NCI-H526 treated with DMSO at 0.1 percent for 48 hours (cell line): ENCODE measurements at places on chromosomes 16 and 17.

- no peak for DNase-seq
Measured at GRCh38 chr16:79707876-79708275, 107.3 kb upstream of the MAF start.

GRCh38 chr17:8225813-8226535 is 15.6 kb upstream of the AURKB start:
- DNase-seq = peak; percentile 34

- DNase-seq = no peak
Measured at GRCh38 chr16:11198828-11199227, 57.2 kb downstream of the SOCS1 start.

- DNase-seq = no peak
Measured at GRCh38 chr17:10172241-10172741, 26.1 kb downstream of the GAS7 start.

GRCh38 chr17:42424991-42425610 is 2.0 kb upstream of the CAVIN1 start:
- no peak for DNase-seq
